ENCODE measurements at places on chromosomes 4 and X.

DNA sequence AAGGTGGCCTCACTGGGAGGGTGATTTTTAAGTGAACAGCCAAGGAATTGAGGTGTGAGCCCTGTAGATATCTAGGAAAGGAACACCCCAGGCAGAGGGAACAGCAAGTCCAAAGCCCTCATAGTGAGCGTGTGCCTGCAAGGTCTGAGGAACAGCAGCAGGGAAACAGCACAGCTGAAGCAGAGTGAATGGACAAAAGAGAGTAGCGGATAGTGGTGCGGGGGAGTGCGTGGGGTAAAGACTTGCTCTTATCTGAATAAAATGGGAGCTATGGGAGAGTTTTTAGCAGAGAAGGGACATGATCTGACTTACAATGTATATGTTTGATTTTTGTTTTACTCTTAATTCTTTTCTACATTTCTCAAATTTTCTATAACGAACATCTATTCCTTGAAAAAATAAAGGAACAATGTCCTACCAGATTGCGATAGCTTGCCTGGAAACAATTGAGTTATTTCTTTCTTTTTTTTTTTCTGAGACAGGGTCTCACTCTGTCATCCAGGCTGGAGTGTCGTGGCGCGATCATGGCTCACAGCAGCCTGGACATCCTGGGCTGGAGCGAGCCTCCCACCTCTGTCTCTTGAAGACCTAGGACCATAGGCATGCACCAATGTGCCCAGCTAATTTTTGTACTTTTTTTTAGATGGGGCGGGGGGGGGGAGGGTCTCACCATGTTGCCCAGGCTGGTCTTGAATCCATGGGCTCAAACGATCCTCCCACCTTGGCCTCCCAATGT lies 19.5 kb upstream of the HADH start:
- no peak for DNase-seq

- DNase-seq: no peak
Measured at GRCh38 chr4:61431131-61431530, 231.0 kb downstream of the ADGRL3 start.

- no peak for DNase-seq
Measured at GRCh38 chrX:46621572-46621971, 48.0 kb downstream of the CHST7 start.

- no peak for DNase-seq
Measured at GRCh38 chr4:8545439-8545765, 34.8 kb upstream of the GPR78 start.

GRCh38 chrX:102652031-102652688 lies 877 bp downstream of the GPRASP1 start:
- peak; percentile 39 for DNase-seq

DNA sequence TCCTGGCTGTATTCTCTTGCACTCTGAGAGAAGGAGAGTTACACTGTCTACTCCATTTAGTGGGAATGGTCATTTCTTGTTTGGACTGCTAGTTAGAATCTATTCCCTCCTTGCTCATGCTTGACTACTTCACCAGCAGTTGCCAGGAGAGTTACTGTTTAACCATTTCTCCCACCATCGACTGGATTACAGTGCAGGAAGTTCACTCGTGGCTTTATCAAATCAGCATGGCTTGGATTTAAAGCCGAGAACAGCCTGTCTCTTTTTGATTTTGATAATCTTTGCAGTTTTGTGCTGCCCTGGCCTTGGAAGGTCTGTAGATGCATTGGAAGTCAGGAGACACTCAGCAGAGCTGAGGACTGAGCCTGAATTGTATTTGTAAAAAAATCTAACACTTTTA lies 3.2 kb downstream of the GBA3 start:
- DNase-seq: no peak

GRCh38 chr4:38717604-38718003 lies 53.6 kb downstream of the KLF3 start:
- no peak for DNase-seq

- DNase-seq: no peak
Measured at GRCh38 chr4:16838226-16838875, 60.1 kb downstream of the LDB2 start.

DNA sequence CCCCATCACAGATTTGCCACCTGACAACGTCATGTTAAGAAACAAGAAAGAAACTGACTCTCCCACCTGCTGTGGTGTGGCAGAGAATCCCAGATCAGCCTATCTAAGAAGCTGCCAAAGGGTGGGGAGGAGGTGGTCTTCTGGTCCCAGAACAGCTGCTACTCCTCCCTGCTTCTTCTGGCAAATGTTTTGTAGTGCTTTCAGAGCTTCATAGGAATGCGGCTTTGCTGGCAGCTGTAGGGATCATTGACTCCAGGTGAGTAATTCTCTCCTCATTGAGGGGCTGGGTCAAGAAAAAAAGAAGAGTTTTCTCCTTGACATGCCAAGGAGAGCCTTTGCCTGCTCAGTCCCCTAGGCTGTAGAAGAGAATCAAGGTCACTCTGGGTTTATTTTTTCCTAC lies 23.3 kb downstream of the NRK start:
- DNase-seq: no peak

DNA sequence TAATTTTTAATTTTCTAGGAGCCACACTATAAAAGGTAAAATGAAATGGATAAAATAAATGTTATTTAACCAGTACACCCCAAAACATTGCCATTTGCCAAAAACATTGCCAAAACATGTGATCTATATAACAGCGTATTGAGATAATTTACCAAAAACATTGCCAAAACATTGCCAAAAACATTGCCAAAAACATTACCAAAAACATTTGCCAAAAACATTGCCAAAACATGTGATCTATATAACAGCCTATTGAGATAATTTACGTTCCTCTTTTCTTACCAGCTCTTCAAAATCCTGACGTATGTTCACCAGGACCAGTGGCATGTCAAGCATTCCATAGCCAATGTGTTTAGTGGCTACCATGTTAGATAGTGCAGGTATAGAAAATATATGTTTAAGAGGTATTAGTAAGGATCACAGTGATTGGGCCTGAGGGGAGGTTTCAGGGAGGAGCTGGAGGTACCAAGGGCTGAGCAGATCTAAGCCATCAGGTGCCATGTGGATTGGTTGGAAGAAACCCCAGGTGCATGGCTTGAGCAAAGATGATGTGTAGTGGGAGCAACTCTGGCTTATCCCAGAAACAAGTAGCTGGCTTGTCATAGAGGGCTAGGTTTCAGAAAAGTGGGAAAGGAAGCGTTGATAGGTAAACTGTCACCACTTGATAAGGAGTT lies 42.6 kb downstream of the RAPGEF2 start:
- no peak for DNase-seq

DNA sequence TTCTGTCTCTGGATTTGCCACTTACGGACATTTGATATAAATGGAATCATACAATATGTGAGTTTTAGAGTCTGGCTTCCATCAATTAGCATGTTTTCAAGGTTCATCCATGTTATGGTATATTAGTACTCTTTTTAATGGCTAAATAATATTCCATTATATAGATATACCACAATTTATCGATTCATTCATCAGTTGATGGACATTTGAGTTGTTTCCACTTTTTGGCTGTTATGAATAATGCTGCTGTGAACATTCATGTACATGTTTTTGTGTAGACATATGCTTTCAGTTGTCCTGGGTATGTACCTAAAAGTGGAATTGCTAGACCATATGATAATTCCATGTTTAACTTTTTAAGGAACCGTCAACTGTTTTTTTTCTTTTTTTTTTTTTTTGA lies 61.2 kb upstream of the MND1 start:
- DNase-seq: no peak

- DNase-seq: no peak
Measured at GRCh38 chr4:137226900-137227299, 305.4 kb downstream of the PCDH18 start.

- DNase-seq: peak; percentile 43
Measured at GRCh38 chr4:26484032-26484515, 6.2 kb downstream of the CCKAR start.

DNA sequence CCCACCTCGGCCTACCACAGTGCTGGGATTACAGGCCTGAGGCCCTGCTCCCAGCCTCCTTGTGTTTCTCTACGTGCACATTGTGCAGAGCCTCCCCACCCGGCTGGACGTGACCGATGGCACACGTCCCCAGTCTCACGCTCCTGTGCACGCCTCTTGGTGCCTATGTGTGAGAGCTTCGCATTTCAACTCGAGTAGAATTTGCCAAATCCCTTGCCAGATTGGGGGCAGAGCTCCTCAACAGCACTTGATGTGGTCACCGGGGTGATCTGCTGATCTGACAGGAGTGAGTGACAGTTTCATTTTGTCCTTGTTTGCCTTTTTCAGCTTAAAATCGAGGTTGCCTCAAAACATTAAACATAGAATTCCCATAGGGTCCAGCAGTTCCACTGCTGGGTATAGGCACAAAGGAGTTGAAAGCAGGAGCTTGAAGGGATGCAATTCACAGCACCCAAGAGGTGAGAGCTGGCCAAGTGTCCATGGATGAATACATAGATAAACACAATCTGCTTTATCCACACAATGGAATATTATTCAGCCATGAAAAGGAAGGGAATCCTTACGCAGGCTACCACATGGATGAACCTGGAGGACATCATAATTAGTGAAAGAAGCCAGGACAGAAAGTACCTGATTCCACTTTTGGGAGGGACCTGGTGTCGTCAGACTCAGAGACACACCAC lies 17.6 kb downstream of the TMEM187 start:
- DNase-seq: no peak

DNA sequence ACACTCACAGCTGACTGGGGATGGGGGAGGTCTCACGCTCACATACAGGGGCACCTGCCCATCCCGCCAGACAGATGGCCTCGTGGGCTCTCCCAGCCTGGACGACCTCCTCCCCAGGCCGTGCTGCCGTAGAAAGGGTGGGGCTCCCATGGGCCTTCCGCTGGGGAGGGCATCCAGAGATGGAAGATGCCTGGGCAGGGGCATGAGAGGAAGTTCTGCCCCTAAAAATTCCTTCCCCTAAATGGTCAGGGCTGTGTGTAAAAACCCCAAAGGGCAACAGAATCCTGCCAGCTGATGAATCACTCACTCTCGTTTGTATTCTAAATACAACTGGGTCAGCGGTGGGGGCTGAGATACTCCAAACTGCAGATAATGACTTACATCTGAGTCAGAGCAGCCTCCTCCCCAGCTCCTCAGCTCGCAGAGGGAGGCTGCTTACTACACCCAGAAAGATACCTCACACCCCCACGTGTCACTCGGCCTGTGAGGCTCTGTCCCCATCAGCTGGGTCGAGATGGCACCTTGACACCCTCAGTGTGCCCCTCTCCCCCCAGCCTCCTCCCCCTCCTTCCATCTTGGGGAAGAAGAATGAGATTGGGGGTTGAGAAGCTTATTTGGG lies 10.1 kb downstream of the WDR1 start:
- DNase-seq: peak; percentile 95

DNA sequence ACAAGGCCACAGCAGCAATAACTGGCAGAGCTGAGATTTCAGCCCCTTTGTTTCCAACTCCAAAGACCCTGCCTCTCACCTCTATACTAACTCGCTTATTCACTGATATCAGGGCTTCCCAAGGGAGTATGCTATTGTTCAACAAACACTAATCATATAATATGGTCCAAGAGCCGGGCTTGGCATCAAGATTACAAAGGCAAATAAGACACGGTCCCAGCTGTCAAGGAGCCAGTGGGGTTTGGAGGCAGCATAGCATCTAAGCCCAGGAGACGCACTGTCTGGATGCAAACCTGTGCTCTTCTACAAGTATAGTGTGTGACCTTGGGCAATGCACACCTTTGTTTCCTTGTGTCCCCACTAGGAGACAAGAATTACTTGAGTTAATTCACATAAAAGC lies 28.7 kb downstream of the PAPSS1 start:
- no peak for DNase-seq

- DNase-seq: no peak
Measured at GRCh38 chr4:75685546-75686189, 12.5 kb upstream of the G3BP2 start.

GRCh38 chr4:98289375-98289774 lies 28.2 kb downstream of the RAP1GDS1 start:
- DNase-seq: no peak

GRCh38 chrX:70386235-70386634 lies 36.9 kb upstream of the GDPD2 start:
- DNase-seq: no peak

DNA sequence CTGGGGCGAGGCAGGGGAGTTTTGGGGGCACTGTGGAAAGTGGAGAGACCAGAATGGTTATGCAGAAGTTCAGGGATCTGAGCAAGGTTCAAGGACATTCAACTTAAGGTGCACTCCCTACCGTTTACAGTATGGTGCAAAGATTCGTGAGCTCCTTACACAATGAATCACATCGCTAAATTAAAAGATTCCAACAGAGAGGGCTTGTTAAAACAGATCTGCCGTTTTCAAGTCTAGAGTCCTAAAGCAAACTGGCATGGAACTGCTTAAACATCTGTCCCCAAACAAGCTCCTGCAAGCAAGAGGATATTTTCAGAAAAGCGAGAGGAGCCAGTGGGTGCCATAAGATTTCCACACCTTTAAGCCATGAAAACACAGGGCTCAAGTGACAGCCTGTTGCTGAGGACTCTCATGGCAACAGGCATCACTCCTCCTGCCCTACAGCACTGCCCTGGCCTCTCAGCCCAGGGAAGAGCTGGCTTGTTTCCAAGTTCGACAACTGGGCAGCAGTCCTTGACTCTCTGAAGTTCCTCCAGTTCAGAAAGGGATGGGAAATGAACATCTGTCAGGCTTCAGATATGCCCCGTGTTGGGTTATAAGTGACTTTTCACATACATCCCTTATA lies 10.0 kb downstream of the FAM184B start:
- no peak for DNase-seq

- DNase-seq: no peak
Measured at GRCh38 chrX:150766351-150767044, 73.3 kb downstream of the MTMR1 start.

DNA sequence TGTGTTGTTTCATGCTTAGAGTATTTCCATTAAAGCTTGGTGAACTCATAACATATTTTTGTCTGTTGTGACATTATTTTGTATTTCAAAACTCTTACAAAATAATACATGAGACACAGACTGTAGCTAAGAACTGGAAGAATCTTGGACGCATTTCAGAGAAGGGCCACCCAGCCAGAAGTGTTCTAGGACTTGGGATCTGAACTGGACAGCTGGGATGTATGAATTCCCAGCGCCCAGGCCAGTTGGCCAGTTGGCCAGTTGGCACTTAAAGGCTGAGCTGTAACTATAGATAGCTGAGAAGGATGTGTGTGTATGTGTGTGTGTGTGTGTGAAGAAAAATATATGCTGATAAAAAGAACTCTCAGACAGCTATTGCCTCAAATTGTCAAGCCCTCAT lies 193.4 kb upstream of the GPR101 start:
- DNase-seq: no peak

GRCh38 chrX:19990151-19990555 lies 708 bp downstream of the BCLAF3 start:
- no peak for DNase-seq

- peak; percentile 67 for DNase-seq
Measured at GRCh38 chr4:41216294-41217019, 2.1 kb upstream of the APBB2 start.

DNA sequence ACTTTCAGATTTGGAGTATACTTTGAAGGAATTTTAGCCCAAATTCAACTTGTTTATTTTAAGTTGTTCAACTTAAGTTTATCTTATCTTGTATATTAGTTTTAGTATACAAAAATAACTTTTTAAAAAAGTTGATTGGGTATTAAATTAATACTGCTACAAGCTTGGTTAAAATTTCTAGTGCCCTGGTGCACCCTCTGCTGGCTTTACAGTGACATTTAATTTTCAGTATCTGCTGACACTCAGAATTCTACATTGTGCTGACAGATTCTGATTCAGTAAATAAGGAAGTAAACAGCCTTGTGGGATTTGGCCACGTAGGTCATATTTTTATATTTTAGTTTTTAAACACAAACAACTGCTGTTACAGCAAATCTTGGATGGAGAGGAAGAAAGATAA lies 2.9 kb downstream of the EDA start:
- peak; percentile 2 for DNase-seq

- no peak for DNase-seq
Measured at GRCh38 chr4:151231915-151232595, 44.9 kb upstream of the PRSS48 start.

Data from fibroblast of gingiva (primary cell).